COR-L47 (cell line): ENCODE measurements at places on chromosomes 4 and X.

GRCh38 chrX:136488706-136489105 is 959 bp downstream of the BRS3 start:
- no peak for DNase-seq

DNA sequence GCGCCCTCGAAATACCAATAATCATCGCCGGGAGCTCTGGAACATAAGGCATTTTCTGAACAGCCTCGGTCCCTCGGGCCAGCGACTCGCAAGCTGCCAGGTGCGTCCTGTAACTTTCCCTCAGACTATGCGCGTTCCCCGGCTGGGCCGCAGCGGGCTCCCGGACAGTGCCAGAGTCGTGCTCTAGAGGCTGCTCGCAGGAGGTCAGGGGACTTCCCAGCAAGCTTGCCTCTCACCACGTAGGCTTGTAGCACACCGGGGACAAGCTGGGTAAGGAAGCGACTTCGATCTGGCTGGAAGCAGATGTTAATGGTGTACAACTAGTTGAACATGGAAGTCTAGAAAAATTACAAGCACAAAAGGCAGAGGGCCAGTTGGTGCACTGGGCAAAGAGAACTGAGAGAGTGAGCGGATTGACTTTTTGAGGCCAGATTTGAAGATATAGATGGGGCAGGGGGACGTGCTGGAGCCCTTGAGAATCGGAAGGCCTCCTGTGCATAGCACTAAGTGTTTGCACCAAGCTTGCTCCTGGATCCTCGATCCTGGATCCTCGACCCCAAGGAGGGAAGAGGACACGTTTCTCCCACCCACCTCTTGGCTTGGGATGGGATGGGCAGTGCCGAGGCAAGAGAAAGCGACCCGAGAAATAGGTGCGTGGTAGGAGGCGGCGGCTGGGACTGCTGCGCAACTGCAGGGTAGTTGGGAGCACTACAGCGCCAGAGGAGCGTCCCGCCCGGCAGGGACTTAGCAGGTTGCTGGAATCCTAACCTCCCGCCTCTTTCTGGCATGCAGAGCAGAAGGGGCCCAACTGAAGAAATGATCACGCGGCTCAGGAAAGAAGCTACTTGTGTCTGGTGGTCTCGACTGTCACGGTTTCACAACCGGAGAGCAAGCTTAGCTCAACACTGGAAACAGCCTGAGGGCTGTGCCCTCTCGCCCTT is 19.9 kb upstream of the ZIC3 start:
- DNase-seq = no peak

- DNase-seq = peak; percentile 61
Observed at GRCh38 chr4:34566091-34566490, 1678.2 kb downstream of the ARAP2 start.

GRCh38 chrX:134148172-134148692 is 88.8 kb upstream of the CCDC160 start:
- DNase-seq = no peak

GRCh38 chrX:13733506-13733905 is 914 bp downstream of the TRAPPC2 start:
- DNase-seq = no peak

DNA sequence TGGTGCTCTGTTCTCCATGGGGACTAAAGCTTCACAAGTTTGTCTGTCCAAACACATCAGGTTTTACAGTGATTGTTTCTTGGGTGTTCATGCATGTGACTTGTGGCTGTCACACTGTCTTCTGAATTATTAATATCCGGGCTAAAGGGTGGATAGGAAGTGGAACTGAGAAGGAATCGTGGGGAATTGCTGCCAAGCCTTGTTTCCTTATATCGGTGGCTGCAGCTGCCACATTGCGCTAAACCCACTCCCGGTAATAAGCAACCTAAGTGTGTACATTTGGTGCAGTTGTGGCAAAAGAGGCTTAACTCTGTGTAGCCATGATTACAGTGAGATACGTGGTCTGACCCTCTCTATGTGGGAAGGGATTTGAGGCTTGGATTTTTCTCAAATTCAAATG is 30.7 kb downstream of the SEPTIN11 start:
- no peak for DNase-seq

DNA sequence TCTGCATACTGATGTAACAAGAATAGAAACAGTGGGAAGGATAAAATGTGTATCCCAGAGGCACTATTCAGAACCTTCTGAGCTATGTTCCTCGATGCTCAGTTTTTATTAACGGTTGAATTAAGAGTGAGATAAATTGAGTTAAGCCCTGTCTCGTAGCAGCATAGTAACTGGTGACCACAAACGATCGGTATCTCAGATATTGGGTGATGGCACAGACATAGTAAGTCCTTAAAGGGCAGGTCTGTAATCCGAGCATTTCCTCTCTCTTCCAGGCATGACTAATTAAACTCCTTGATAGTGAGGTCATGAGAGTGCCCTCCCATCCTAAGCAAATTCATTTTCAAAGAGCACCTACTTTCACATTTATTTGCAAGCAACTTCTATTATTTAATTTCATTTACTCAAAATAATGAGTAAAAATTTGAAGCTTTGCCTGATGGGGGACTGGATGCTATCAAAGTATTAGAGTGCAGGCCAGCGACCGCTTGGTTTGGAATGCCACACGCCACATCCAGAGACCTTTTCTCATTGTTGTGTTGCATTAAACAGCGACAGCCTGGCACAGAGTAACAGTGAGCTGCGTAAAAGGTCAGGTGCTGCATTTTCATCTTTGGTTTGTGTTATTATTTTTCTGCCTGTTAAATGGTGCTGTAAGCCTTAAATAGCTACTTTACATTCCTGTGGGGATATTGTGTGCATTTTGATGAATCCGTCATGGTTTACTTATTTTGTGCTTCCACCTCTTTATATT is 101.9 kb downstream of the PCDH7 start:
- DNase-seq = no peak

- DNase-seq = no peak
Observed at GRCh38 chr4:113007151-113007550, 42.3 kb upstream of the ANK2 start.

GRCh38 chr4:139736661-139737060 is 71.0 kb downstream of the MGST2 start:
- no peak for DNase-seq

- no peak for DNase-seq
Observed at GRCh38 chr4:160563552-160564282, 1460.8 kb downstream of the RAPGEF2 start.

DNA sequence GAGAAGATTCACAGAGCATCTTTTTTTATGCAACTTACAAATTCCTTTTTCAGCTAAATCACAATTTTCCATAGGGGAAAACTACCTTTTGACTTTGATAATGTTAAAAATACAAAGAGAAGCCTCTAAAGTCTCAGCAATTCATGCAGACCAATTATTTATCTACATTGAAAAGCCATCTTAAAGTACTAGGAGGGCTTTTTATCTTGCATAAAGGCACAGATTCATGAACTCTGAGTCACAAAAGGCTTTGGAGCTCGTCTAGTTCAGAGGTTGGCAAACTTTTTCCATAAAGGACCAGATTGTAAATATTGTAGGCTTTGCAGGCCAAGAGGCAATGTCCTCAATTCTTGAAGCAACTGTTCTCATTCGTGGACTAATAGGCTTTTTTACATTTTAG is 210.4 kb upstream of the HDX start:
- no peak for DNase-seq

- DNase-seq = no peak
Observed at GRCh38 chrX:48864210-48864609, 28.8 kb upstream of the PCSK1N start.

DNA sequence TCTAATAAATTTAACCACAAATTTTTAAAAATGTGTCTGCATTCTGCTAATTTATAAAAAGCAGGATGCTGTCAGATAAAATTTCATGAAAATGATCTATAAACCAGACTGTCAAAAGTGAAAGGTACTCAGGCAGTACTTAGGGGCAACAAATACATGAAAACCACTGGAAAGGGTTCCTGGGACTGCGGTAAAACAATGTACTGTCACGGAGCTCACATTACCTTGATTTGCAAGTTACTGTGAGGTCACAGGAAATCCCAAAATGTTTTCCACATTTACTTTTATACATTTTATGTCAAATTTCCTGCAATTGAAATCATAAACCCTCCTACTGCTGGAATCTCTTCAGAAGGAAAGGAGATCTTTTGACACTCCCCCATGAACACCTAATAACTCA is 45.3 kb downstream of the SHISA3 start:
- no peak for DNase-seq

- DNase-seq = no peak
Observed at GRCh38 chrX:11445540-11445939, 152.3 kb downstream of the AMELX start.

GRCh38 chrX:31508338-31508737 is 436.5 kb upstream of the FTHL17 start:
- no peak for DNase-seq

DNA sequence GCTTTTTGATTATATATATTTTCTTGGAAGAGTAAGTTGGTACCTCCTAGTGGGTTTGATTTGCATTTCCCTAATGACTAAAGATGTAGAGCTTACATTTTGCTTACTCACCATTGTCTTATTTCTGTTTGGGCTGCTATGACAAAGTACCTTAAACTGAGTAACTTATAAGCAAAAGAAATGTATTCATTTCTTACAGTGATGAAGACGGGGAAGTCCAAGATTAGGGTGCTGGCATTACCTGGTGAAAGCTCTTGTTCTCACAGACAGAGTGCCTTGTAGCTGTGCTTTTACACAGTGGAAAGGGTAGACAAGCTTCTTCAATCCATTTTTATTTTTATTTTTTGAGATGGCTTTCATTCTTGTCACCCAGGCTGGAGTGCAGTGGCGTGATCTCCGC is 229.2 kb upstream of the AGA start:
- no peak for DNase-seq

GRCh38 chr4:88219099-88219498 is 60.7 kb upstream of the ABCG2 start:
- DNase-seq = peak; percentile 46

DNA sequence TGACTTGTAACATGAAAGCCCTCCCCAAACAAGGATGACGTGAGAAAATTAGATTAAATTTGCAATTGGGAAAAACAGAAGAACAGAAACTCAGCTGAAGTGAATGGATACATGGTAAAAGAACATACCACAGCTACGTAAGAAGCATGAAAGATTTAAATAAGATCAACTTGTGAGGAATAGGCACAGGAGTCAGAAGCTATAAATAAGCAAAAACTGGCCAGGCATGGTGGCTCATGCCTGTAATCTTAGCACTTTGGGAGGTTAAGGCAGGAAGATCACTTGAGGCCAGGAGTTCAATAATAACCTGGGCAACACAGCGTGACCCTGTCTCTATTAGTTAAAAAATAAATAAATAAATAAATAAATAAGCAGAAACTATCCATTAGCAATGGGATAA is 33.6 kb upstream of the ZCCHC13 start:
- DNase-seq = no peak

- DNase-seq = no peak
Observed at GRCh38 chr4:139076016-139076744, 60.6 kb downstream of the NOCT start.

DNA sequence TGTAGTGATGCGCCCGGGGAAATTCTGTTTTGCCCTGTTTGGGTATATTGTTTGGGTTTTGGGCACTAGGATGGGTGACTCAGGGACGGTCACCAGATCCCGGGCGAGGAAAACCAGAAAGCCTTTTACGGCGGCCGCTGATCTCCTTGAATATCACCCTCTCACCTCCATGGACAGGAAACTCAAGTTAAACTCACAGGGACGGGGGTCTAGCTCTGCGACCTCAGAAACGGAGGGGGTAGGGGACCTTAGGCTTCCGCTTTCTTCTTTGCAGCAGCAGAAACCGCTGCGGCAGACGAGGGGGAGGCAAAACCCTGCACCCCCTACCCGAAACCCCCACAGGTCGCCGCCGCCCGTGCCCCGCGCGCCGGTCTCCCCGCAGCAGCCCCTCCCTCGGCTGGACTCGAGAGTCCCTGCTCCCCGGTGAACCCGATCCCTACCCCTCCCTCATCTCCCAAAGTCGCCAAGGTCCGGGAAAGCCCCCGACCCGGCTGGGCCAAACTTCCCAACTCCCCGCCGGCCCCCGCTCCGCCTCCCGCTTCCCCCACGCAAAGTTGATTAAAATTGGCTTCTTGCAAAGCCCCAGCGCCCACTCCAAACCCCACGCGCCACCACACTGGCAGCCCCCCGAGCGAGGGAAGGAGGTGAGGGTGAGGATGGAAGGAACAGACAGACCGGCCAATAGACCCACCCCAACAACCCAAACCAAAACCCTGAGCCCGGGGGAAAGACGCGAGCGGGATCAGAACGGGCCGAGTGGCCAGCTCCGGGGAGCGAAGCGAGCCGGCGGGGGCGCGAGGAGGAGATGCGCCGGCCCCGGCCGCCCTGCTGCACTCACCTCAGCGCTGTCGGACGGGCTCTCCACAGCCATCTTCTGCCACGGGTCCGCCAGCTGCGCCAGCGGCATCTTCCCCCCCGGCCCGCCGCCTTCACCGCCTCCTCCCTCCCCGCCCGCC is 705 bp downstream of the RPS6KA3 start:
- DNase-seq = peak; percentile 27

DNA sequence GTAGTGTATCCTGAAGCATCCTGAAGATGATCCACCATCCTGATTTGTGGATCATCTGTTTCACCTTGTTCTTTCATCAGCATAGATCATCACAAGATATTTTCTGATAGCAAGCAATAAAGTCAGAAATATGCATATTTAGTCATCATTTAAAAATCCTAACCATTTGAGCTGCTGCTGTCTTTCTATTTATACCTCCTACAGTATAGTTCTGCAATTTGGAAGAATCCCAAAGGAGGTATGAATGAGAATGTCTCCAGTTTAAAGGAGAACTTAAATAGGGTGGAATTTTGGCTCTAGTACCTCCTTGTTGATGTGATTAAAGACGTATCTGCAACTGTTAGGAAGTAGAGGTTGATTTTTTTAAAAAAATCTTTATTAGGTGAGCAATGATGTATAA is 7.6 kb downstream of the SLC25A14 start:
- DNase-seq = no peak

DNA sequence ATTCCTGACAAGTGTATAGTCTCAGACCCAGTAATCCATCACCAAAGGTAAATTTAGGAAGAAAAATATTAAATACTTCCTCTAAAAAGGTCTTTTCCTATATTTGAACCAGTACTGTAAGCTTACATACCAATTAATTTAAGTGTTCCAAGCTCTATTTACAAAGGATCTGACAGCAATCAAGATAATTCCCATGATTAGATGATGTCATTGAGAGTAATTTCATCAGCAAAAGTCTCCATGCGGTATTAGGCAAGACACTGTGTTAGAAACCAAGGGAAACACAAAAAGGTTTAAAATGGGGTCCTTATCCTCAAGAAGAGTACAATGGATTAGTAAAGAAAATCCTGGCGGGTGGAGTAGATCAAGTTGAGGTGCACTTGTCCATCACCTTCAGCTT is 198.5 kb downstream of the PRDM5 start:
- no peak for DNase-seq

DNA sequence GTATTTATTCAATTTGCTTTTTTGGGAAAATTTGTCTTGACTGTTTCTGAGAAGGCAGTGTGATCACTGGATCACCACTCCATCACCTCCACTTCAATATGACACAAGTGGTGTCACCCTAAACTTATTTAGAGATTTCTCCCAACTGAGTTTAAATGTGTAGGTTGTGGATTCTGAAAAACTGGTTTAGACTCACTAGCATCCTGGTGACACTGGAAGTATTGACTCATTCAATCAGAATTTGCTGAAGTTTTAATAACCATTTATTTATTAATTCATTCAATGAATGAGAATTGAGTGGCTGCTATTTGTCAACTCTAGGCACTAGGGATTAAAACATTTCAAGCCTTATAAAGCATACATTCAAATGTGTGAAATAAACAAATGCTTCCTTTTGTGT is 819.1 kb upstream of the EPHA5 start:
- DNase-seq = no peak

- no peak for DNase-seq
Observed at GRCh38 chr4:161291222-161291621, 872.6 kb downstream of the FSTL5 start.

- DNase-seq = no peak
Observed at GRCh38 chr4:102388611-102389010, 43.3 kb upstream of the SLC39A8 start.
